ENCODE measurements at places on chromosomes 7 and 10. TPM values are rescaled to one million over a fixed set of nuclear protein-coding genes. Genes with fewer than 3 reads are reported as not detected.

- no peak for DNase-seq
These were observed 18.2 kb upstream of the KIAA1549 start for GRCh38 chr7:138999414-138999813.

DNA sequence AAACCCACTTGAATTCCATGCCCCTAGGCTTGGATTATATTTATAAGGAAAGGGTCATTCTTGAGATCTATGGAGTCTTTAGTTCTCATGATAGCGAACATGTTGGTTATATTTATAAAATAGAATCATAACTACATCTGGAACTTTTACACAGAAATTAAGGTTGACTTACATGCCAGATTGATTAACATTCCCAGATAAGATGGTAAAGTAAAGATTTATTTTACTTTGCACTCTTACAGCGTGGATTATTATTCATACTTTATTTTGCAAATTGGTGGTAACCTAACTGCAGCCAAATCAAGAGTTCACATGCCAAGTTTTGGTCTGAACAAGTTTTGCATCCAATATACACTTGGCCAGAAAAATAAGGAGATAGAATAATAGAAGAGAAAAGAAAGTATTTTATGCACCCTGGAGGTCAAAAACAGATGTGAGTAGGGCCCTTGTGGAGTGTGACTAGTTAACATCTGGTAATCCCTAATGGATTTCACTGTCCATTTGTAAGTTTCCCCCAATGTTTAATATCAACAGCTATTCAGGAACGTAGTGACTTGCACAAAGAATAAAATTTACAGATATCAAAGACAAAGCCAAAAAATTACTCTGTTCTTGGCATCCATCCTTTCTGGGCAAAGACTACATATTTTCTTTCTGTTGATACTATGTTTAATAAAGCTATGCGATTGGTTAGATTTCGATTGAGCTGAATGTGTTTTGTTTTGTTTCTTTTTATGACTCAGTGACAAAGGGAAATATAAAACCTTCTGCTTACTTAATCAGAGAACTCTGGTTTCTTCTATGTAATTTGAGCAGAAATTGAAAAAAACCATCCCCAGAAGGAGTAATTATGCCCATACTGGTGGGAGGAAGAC is 10.1 kb upstream of the TMEM26 start:
- no peak for DNase-seq

Gene GATA3
- polyA plus RNA-seq = 0.93 TPM

Gene CFAP58
- 0.24 TPM for polyA plus RNA-seq

Gene KIF5B
- polyA plus RNA-seq = 37.2 TPM
